ENCODE measurements at places on chromosomes 13 and 19. TPM values are rescaled to one million over a fixed set of nuclear protein-coding genes. Genes with fewer than 3 reads are reported as not detected.

DNA sequence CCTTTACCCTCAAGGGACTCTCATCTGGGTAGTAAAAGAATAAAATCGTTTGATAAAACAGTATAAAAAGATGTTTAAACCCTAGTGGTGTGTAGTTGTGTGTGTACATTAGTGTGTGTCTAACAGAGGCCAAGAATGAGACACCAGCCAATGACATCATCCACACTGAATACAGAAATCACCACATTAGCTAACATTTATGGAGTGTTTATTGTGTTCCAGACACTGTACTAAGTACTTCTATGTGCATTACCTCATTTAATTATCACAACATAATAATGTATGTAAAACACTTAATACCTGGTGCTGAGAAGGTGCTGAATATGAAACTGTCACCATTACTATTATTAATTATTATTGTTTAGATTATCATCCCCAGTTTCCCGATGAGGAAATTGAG lies 49.1 kb upstream of the UQCRFS1 start:
- DNase-seq = no peak

DNA sequence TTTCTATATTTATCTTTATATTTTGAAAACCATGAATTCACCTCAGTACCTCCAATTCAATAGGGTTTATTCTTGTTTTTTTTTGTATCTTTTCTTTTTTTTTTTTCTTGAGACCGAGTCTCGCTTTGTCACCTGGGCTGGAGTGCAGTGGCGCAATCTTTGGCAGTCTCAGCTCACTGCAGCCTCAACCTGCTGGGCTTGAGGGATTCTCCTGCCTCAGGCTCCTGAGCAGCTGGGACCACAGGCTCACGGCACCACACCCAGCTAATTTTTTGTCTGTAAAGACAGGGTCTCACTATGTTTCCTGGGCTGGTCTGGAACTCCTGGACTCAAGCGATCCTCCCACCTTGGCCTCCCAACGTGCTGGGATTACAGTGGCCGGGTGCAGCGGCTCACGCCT lies 23.1 kb upstream of the EVI5L start:
- no peak for DNase-seq

DNA sequence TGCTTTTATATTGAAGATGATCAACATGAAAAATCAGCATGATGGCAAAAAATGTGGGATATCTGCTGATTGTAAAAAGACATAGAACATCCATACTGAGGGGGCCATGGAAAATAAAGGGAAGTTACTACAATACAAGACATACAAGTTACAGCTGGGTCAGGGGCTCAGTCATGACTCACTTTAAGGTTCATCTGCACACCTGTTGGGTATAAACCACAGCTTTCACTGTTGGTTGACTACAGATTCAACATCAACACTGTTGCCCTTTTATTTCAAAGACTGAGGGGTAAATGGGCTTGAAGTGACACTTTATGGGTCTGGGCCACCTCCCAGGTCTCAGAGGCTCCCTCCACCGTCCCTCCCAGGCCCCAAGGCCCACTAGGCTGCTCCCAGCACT lies 98.1 kb upstream of the IRS2 start:
- DNase-seq = no peak

- no peak for DNase-seq
Observed at GRCh38 chr13:109656206-109656605, 130.2 kb downstream of the IRS2 start.

- no peak for DNase-seq
Observed at GRCh38 chr19:44957526-44957925, 2.3 kb downstream of the CLPTM1 start.

- no peak for DNase-seq
Observed at GRCh38 chr13:76210262-76210661, 574.1 kb downstream of the LMO7 start.

DNA sequence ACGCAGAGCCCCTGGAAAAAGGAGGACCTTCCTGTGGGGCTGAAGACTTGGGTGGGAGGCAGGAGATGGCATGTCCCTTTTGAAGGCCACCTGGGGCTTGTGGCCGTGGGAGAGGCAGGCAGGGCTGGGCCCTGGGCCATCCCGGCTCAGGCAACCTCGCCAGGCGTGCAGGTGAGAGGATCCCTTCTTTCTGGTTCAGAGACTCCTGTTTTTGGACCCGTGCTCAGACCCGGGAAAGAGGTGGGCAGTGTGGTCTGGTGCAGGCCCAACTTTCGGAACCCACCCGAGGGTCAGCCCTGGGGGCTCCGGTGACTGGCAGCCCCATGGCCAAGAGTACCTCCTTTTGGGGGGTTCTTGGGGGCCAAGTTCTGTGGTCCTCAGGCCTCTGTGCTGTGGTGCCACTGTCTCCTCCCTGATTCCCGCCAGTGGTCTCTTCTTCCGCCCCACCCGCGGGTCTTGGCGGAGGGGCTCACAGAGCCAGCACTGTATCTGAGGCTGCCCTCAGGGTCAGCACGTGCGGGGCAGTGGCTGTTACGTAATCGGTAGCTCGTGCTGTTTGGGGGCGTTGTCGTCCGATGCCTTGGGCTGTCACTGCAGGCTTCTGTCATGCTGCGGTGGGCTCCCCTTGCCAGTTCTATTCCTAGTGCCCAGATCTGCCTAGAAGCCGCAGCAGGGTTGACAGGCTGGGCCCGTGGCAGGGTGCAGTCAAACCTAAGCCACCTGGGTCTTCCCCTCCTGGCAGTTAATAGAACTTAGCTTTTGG lies 42.7 kb downstream of the KDM4B start:
- DNase-seq = no peak

DNA sequence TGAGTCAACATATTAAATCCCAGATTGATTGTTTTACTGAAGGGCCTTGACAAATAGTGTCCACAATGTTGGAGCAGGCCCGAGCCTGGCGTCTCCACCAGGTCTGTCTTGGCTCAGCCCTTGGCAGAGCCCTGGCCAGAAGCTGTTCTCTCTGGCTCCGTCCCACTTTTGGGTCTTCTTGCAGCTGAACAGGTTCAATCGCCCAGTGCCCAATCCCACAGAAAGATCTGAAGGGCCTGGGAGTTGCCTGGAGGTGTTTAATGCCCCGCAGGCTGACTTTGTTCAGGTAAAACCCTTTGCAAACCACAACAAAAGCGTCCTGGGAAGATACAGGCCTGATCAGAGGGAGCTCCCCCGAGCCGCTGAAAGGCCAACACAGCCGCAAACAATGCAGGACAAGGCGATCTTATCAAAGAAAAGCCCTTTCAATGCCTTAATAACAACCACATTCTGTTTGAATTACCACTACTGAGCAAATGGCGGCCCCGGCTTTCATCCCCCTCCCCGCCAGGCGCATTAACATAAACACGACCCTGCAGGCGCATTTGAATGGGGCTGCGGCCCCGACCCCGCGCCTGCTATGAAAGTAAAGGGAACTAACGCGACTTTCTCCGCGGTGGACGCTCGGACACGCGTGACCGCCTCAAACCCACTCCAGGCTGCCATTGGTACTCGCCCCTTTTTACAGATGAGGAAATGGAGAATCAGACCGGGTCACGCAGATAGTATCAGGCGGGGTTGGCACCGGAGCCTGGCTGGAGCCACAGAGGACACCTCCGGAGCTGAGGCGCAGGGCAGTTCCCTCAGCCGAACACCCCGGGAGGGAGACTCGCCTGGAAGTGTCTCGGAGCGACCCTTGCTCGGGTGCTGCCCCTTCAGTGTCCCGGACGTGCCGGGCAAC lies 3.1 kb downstream of the CDX2 start:
- no peak for DNase-seq

DNA sequence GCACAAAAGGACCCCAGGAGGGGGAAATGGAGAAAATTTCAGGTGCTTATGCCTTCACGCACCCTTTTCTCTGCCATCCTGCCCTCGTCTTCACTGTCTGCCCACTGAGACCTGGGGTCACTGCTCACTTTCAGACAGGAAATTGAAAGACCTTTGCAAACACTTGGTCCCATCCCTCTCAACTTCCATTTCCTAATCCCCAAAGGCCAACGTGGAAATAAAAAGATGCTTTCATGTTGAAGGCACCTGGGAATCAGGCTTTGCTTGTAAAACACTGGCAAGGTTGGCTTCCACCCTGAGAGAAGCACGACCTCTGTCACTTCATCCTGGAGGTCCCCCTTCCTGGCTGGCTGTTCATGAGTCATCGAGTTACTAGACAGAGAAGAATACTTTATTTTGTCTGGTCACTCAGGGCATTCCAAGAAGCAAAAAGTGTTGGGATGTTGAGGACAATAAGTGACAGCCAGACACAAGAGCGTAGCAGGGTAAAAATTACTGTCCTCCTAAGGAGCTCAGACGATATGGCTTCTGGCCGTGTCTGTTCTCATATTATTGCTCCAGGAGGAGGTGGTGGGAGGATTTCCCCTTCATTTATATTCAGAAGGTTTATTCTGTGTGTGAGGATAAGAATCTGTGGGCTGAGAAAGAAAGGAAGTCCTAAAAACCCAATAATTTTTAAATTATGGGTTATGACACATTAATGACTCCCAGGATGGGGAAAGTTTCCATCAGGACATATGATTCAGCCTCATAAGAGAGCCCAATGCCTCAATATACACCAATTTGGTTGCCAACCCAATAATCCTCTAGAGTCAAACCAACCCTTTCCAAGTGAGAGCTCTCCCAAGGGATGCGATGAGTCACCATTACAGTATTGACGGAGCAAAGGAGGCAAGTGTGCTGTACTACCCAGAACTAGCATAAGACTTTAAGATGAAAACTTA lies 409.0 kb downstream of the COG6 start:
- no peak for DNase-seq

GRCh38 chr13:22569811-22570210 lies 611.0 kb upstream of the SGCG start:
- DNase-seq = peak; percentile 4

The ZNF324 gene
- 3.9 TPM for polyA plus RNA-seq

The C5AR2 gene
- polyA plus RNA-seq = 3.0 TPM

The BEST2 gene
- polyA plus RNA-seq = not detected
